ENCODE measurements at places on chromosomes 1 and 21.

DNA sequence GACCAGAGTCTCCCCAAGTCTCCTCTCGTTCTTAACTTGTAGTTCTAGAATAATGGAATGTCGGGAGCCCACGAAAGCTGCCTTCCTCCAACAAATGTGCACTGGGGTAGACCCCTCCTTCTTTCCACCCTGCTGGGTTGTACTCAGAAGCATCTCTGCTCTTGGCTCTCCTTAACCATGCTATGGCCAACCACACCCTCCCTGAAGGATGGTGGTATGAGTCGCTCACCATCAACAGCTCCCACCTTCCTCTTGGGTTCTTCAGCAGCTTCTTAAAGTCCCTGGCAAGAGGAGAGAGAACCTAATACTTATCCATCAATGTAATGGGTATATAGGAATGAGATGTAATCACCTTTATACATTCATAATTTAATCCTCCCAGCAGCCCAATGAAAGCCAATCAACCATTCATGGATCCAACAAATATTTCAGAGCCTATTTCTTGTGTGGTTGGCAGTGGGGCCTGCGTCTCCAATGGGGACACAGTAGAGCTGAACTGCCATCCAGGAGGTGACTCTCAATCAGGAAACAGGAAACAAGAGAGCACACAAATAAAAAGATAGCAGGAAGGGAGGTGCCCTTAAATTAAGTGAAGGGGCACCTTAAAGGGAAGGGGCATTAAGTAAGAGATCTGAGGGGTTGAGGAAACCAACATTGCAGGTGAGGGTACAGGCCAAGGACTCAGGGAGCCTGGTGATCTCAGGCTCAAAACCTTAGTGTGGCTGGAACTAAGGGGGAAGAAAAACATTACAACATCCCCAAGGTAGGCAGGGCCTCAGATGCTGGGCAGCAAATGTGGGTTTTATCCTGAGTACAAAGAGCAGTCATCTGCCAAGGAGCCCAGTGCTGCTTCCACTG lies 64.4 kb upstream of the ETS2 start:
- DNase-seq, result no peak

GRCh38 chr1:184416946-184417345 lies 30.1 kb downstream of the C1orf21 start:
- DNase-seq, result no peak

GRCh38 chr1:157315544-157315943 lies 177.3 kb upstream of the ETV3 start:
- DNase-seq, result no peak

DNA sequence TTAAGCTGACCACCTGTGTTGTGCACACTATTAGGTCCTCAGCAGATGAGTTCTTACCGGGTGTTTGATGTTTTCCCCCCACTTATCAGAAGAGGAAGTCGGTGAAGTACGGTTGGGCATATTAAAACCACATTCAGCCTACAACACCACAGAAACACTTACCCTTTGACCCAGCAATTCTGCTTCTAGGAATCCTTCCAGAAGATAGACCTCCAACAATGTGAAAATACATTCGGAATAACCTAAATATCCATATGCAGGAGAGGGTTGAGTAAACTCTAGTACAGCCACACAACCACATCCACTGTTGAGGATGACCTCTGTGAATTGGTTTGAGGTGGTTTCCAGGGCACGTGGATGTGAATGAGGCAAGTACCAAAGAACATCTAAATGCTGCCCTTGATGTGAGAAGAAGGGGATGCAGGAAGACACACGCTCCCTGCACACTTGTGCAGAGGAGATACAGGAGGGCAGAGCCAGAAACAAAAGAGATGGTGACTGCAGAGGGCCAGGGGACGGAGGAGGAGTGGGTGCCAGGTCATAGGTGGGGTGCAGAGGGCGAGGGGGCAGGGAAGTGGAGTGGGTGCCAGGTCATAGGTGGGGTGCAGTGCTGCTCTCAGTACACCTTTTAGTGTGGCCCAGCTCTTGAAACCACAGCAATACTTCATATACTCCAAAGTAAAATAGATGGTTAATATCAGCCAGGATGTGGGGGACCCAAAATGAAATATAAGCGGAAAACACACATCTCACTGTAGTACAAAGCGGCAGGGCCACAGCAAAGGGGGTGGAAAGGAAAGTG lies 12.8 kb downstream of the ADARB1 start:
- no peak for DNase-seq

DNA sequence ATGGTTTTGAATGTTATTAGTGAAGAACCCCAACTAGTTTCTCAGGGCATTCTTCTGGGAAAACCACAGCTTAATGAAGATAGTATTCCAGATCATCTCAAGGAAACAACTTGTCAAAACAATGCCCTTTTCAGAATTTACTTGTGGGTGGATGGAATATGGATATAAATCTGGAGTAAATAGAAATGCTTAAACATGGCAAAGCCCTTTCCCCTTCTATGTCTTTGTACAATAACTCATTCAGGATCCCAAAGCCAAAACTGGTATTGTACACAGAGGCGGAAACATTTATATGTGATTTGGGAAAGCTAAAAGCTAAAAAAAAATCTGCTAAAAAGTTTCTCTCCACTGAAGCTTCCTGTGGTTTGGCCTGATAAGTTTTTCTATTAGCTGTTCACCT lies 55.5 kb upstream of the RGS5 start:
- DNase-seq, result no peak

DNA sequence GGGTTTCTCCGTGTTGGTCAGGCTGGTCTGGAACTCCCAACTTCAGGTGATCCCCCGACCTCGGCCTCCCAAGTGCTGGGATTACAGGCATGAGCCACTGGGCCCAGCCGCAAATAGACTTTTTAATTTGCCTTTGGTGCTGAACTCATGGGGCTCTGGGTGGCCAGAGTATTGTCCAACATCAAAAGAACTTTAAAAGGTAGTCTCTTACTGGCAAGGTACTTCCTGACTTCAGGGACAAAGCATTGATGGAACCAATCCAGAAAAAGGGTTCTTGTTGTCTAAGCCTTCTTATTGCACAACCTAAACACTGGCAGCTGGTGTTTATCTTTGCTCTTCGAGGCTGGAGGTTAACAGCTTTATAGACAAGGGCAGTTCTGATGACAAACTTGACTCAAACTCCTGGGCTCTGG lies 3.8 kb upstream of the KTI12 start:
- DNase-seq, result no peak

DNA sequence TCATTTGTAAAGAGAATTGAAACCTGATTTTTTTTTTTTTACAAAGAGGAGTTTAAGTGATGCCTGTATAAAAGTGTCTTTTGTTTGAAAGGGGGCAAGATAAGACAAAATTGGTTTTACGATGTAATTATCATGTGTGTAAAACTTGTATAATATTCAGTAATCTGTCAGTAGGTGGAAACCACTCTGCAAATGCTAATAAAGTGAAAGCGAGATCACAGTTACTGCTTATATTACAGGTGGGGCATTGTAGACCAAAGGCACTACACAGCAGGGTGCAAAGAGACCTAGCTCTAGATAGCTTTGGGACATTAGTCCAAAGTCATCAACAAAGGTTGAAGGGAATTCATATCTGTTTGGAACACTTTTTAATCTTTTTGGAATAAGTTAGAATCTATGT lies 174.2 kb downstream of the LHX8 start:
- DNase-seq, result no peak

GRCh38 chr1:74822851-74823401 lies 90.0 kb downstream of the TYW3 start:
- DNase-seq, result no peak

- DNase-seq, result no peak
These were observed 418.1 kb downstream of the DISC1 start for GRCh38 chr1:232044728-232045127.

GRCh38 chr1:208179961-208180409 lies 64.2 kb downstream of the PLXNA2 start:
- no peak for DNase-seq

GRCh38 chr1:90963651-90964050 lies 58.2 kb downstream of the ZNF644 start:
- DNase-seq, result no peak

GRCh38 chr1:68113966-68114365 lies 63.5 kb upstream of the DIRAS3 start:
- DNase-seq, result no peak

DNA sequence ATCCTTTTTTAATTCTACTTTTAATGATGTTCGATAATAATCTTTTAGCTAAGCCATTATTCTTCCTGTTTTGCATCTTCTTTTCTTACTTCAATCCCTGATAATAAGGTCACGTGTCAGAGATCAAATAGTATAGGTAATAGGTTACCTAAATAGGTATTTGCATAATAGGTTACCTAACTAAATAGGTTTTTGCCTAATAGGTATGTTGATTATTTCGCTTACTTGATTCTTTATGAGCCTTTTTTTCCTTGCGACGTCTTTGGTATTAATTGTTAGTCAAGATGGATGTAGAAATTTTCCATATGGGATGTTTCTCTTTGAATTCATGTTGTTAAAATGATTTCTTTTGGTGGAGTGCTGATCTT lies 2.5 kb downstream of the GGPS1 start:
- no peak for DNase-seq

GRCh38 chr1:177984136-177984525 lies 14.3 kb upstream of the SEC16B start:
- DNase-seq, result no peak

DNA sequence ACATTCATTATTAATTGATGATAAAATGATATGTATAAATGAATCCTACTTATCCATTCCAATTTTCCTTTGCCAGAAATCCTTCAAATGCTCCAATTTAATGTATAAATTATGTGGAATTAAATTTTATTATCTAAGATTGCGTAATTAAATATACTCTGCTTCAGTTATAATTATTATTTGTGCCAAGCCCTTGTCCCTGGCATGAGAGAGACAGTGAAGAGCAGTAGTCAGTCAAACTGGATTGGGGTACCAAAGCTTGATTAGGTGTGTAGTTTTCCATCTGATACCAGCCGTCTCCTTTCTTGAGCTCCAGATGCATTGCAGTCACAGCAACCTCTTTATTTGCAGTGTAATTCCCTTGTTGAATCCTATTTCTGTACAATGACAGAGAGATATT lies 22.4 kb upstream of the MTF2 start:
- DNase-seq, result no peak

DNA sequence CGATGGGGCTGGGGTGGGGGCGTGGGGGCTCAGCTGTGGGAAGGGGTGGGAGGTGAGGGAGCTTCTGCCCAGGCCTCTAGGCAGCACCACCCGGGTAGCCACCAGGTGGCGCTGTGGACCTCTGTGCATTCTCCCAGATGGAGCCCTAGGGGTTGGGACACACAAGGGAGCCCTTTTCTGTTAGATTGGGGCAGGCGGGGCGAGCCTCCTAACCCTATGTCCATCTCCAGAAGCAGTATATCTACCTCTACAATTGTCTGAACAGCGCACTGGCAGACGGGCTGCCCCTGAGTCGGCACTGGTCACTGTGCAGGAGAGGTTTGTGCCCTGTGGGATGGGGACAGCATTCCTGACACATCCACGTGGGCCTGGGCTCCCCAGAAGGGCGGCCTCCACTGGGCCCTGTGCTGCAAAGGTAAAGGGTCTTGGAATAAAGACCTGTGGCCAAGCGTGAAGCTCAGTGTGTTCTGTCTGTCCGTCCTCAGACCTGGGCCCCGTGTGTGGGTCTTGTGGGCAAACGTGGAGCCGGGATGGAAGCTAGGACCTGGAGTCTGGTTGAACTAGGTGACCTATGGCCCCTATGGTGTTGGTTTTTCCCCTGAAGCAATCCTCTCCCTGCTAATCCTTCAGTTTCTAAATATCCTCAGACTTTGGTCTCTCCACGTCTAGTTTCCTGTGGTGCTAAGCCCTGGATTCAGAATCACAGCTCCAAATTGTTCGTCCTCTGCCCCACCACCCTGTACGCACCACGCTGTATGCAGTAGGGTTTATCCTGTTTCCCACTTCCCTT lies 4.4 kb upstream of the LGR6 start:
- DNase-seq, result peak; percentile 83
